H4 (cell line): ENCODE measurements at places on chromosomes 11 and 22. TPM values are rescaled to one million over a fixed set of nuclear protein-coding genes. Genes with fewer than 3 reads are reported as not detected.

DNA sequence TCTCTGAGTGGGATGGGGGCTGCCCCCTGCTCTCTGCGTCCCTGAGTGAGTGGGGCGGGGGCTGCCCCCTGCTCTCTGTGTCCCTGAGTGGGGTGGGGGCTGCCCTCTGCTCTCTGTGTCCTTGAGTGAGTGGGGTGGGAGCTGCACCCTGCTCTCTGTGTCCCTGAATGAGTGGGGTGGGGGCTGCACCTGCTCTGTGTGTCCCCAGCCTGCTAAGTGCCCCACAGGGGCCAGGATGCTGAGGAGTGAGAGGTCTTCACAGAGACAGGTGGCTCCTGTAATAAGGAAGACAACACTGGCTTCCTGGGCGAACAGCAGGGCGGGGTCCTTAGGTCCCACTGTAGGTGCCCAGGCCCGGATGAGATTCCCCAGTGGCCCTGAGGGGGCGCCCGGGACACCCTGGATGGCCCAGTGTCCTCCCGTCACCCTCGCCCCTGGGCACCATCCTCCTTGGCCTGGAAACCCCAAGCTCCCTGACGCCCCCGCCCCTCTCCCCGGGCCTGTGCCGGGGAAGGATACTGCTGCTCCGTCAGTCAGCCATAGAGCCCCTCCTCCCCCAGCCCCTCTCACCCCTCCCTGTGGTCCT lies 3.8 kb upstream of the CCDC188 start:
- no peak for DNase-seq

DNA sequence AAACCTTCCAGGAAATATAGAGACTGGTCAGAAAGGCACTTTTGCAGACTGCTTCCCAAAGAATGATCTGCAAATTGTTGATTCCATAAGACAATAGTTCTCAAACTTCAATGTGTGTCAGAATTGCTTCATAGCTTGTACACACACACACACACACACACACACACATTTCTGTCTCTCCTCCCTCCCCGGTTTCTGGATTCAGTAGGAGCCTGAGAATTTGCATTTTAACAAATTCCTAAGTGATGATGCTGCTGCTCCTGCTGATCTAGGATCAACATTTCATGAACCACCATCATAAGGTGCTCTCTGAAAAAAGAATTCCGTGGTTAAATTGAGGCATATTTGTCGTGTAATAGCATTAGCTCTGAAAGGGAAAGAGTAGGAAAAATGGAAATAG lies 35.3 kb upstream of the FZD4 start:
- peak; percentile 70 for DNase-seq

DNA sequence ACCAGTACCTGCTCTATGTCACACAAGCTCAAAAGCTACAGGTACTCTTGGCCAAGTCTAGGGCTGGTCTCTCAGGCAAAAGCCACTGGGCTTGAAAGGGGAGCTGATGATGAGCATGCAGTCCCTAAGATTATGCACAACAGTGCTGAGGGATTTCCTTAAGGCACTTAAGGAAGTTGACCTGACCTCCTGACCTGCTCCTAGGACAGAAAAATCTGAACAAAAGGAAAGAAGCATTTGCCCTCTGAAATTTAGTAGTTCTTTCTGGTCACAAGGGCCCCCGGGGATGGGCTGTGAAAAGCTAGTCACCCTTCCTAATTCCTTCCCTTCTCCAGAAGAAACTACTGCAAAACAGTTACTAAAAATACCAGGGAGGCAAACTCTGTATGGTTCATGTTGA lies 83.6 kb upstream of the PHOX2A start:
- no peak for DNase-seq

DNA sequence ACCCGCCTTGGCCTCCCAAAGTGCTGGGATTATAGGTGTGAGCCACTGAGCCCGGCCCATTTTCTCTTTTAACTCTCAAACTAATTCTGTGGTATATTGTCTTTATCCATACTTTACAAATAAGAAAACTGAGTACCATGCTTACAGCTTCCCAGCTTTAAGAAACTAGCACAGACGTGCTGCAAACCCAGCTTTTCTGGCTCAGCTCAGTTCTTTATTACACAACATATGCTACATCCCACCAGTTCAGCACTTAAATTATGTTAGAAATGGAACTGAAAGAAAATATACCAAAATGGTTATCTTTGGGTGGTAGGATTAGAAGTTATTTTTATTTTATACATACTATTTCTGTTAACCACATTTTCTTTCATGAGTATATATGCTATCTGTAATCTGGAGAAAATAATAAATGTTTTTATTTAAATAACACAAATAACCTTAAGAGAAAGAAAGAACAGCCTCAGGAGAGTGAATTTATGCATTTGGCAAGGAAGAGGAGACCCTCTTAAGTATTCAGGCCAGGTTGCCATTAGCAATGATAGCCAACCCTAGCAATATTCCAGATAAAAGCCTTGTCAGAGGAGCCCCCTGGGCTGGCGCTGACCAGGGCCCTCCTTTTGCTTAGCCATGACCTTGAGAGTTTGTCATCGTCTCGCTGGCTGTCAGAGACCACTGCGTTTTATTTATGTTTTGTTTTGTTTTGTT lies 33.8 kb downstream of the SLN start:
- no peak for DNase-seq

GRCh38 chr11:117794772-117795629 lies 2.0 kb downstream of the DSCAML1 start:
- DNase-seq = no peak

DNA sequence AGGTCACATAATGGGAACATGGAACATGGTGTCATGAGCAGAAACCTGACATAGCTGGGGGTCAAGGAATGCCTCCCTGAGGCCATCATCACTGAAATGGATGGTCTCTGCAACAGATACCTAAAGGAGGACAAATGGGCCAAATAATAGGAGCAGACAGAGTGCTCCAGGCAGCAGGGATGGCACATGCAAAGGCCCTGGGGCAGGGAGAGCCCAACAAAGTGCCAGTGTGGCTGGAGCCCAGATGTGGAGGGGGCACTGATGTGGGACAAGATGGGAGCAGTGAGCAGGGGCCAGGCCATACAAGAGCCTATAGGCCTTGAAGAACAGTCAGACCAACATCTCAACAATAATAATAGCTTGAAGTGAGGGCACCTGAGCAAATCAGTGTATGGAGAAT lies 497.8 kb downstream of the MN1 start:
- DNase-seq = no peak

DNA sequence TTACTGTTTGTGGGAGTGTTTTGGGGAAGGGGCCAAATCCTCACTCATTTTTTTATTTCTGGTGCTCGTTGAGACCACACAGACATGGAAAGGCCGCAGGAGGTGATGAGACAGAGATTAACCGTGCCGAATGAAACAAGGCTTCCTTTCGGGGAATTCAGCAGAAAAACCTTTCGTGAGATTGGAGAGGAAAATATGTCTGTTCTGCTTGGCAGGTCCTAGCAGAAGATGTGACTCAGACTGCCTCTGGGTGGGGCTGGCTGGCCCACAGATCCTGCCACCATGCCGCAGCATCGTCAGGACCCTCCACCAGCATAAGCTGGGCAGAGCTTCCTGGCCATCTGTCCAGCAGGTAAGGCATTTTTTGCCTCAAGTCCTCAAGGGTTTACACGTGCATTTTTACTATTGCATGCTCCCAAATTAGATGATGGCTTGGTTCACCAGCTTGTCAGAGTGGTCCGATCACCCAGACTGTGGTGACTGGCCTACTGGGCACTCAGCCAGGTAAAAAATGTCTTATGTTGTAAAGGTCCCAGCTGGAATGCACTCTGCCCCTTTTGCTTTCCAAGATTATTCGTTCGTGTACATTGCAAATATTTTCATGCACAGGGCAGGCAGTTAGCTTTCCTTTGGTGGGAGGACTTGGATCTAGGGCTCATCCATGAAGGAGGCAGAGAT lies 1.5 kb downstream of the DDB2 start:
- peak; percentile 65 for DNase-seq

GRCh38 chr11:86355256-86355655 lies 19.4 kb upstream of the CCDC81 start:
- DNase-seq = no peak

DNA sequence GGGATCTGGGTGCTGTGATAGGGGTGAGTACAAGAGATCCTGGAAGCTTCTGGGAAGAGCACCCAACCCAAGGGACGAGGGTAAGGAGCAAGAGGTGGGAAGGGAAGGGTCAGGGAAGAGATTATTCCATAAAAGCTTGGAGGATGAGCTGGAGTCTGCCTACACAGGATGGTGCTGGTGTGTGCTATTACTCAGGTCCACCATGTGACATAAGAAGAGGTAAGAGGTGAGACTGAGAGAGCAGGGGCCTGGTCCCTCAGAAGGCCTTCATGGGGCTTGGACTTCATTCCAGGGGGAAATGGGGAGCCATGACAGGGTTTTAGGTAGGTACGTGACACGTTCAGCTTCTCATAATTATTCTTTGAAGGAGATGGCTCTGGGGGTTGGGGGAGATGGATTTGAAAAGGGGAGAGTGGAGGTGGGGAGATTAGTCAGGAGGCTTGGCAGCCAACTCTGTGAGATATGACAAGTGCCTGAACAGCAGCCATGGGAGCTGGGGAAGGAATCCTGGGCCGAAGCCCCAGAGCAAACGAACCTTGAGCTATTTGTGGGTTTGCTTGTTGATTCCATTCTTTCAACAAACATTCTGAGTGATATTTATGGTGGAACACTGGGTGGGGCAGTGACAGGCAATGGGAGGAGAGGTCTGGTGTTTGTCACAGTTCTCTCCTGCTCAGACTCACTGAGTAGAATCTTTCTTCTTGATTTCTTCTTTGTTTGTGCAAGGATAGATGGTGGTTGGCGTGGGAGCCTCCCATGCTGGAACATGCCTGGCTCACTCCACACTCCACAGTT lies 11.2 kb upstream of the NCAM1 start:
- no peak for DNase-seq

GRCh38 chr11:58656348-58656747 lies 33.9 kb downstream of the CNTF start:
- DNase-seq = no peak

GRCh38 chr11:12626616-12627015 lies 47.6 kb upstream of the TEAD1 start:
- DNase-seq = peak; percentile 69

- no peak for DNase-seq
Observed at GRCh38 chr11:87356428-87356827, 318.7 kb downstream of the TMEM135 start.

DNA sequence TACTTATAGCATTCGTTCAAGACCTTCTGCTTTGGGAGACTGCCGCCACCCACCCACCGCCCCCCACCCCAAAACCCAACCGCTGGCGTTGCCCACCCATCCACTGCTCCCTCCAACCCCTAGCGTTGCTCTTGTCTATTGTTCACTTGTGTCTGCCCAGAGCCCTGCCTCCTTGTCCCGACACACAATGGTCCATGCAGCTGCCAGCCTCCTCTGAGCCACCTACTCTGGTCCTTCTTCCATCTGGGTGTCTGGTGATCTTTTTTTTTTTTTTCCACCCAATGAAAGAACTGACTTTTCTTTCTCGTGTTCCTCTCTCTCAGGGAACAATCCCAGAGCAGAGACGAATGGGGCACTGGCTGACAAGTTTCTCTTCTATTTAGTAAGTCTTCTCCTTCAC lies 256.0 kb upstream of the SESN3 start:
- no peak for DNase-seq

- DNase-seq = no peak
Observed at GRCh38 chr22:38569181-38569971, 607 bp downstream of the DMC1 start.

- DNase-seq = no peak
Observed at GRCh38 chr22:46636221-46637002, 16.2 kb downstream of the GRAMD4 start.

DNA sequence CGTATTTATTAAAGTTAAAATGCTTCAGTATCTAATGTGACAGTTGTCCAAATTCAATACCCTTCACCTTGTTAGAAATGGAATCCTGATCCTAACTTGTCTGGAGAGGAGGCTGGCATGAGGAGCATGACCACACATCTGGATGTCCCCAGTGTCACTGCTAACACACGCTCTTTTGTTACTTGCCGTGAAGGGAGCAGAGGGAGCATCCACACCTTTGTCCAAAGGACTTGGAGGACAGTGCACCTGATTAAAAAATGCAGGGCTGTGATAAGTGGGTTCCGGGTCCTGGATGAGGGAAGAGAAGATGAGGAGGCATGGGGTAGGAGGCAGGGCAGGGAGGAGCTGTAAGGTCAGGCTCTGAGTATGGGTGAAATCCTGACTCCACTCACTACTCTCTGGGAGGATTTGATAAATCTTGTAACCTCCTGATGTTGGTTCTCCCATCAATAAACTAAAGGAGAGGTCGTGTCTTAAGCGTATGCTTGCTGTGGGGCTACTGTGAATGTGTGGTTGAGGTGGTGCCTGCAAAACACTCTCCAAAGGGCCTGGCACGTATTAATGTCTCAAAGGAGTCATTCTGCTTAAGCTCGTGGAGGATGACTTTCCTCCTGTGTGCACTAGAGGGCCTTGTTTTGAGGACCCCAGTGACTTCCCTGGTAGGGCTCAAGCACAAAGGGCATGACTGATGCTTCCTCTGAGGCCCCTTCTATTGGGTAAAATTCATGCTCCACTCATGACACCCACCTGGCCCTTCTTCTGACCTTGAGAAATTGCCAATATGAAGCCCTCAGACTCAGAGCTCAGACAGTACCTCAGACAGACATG lies 16.8 kb upstream of the IGLL5 start:
- no peak for DNase-seq

- DNase-seq = no peak
Observed at GRCh38 chr22:36948273-36949225, 35.1 kb downstream of the CSF2RB start.

GRCh38 chr11:70528046-70528793 lies 129.9 kb downstream of the CTTN start:
- no peak for DNase-seq

- no peak for DNase-seq
Observed at GRCh38 chr11:9014826-9015225, 11.0 kb upstream of the NRIP3 start.

- DNase-seq = peak; percentile 90
Observed at GRCh38 chr11:132064987-132065620, 694.7 kb downstream of the NTM start.

DNA sequence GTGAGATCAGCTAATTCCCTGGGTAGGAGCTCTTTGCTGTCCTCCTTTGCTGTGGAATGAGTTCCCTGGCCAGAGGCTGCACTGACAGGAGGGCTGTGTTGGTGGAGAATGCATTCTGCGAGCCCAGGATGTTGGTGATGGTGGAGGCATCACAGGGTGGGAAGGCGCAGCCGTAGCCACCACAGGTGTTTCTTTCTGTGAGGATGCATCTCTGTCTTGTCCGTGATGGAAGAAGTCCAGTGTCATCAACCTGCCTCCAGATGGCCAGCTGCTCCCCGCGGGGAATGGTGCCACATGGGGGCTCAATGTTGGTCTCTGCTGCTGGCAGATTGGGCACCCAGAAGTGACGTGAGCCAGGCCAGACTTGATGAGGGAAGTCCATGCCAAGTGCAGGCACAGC lies 972.1 kb downstream of the TBC1D22A start:
- no peak for DNase-seq

- no peak for DNase-seq
Observed at GRCh38 chr11:33692541-33692940, 8.1 kb downstream of the C11orf91 start.

FTH1 gene
- total RNA-seq = 966 and 1,264 TPM in 2 replicates

PGGHG gene
- total RNA-seq = 2.2 and 2.4 TPM in 2 replicates

SMIM35 gene
- not detected in 2 replicates for total RNA-seq

OR10G4 gene
- total RNA-seq = not detected in 2 replicates

DPP3 gene
- 61.4 and 66.7 TPM in 2 replicates for total RNA-seq

VSIG10L2 gene
- total RNA-seq = not detected in 2 replicates

SCGB1A1 gene
- total RNA-seq = not detected in 2 replicates

SLC1A2 gene
- 0.84 and 1.7 TPM in 2 replicates for total RNA-seq
